Epithelial cell of alveolus of lung (primary cell): ENCODE measurements at places on chromosomes 1 and 21. TPM values are rescaled to one million over a fixed set of nuclear protein-coding genes. Genes with fewer than 3 reads are reported as not detected.

The OLIG1 gene
- total RNA-seq, result not detected in 2 replicates

The CHI3L2 gene
- total RNA-seq, result 0.48 TPM in 1 of 2 replicates, not detected in the other

The DNAI4 gene
- total RNA-seq, result 0.56 and 1.2 TPM in 2 replicates

The TMPRSS3 gene
- not detected in 2 replicates for total RNA-seq

The TTC24 gene
- total RNA-seq, result not detected in 2 replicates

The PRDM2 gene
- 6.5 and 21.4 TPM in 2 replicates for total RNA-seq

The VTCN1 gene
- total RNA-seq, result not detected in 2 replicates

The NTMT2 gene
- total RNA-seq, result not detected in 2 replicates

The SYT11 gene
- 30.6 and 31.3 TPM in 2 replicates for total RNA-seq

The GRHL3 gene
- total RNA-seq, result 0.13 TPM in 1 of 2 replicates, not detected in the other

The GJA4 gene
- 0.39 and 2.6 TPM in 2 replicates for total RNA-seq

The BMP8B gene
- 0.08 TPM in 1 of 2 replicates, not detected in the other for total RNA-seq

The LTN1 gene
- total RNA-seq, result 15.5 and 16.0 TPM in 2 replicates

The SLC6A9 gene
- 2.9 and 10.5 TPM in 2 replicates for total RNA-seq

The OR2L3 gene
- not detected in 2 replicates for total RNA-seq

The TMEM52 gene
- 0.65 and 4.5 TPM in 2 replicates for total RNA-seq

The FCRL3 gene
- total RNA-seq, result not detected in 2 replicates

The SPRR2G gene
- total RNA-seq, result not detected in 2 replicates

The VAV3 gene
- total RNA-seq, result 0.39 TPM in 1 of 2 replicates, not detected in the other

The CELA3B gene
- not detected in 2 replicates for total RNA-seq

The LINGO4 gene
- not detected in 2 replicates for total RNA-seq

The ATP13A2 gene
- 12.7 and 61.2 TPM in 2 replicates for total RNA-seq

The PSRC1 gene
- 16.8 and 31.3 TPM in 2 replicates for total RNA-seq

The FMN2 gene
- 0.08 and 0.39 TPM in 2 replicates for total RNA-seq

The DPT gene
- 0.24 and 0.78 TPM in 2 replicates for total RNA-seq

The SLAMF8 gene
- total RNA-seq, result 1.2 TPM in 1 of 2 replicates, not detected in the other

The DIRAS3 gene
- total RNA-seq, result 2.7 and 48.4 TPM in 2 replicates

The HORMAD1 gene
- total RNA-seq, result 0.26 TPM in 1 of 2 replicates, not detected in the other

The LYSMD1 gene
- 6.2 and 11.7 TPM in 2 replicates for total RNA-seq

The LIN28A gene
- total RNA-seq, result not detected in 2 replicates

The DMRTA2 gene
- total RNA-seq, result under 0.01 TPM in 1 of 2 replicates, not detected in the other

The MAPKAPK2 gene
- total RNA-seq, result 50.9 and 61.8 TPM in 2 replicates

The CFAP141 gene
- not detected in 2 replicates for total RNA-seq
